ENCODE measurements at places on chromosomes 3 and 15.

DNA sequence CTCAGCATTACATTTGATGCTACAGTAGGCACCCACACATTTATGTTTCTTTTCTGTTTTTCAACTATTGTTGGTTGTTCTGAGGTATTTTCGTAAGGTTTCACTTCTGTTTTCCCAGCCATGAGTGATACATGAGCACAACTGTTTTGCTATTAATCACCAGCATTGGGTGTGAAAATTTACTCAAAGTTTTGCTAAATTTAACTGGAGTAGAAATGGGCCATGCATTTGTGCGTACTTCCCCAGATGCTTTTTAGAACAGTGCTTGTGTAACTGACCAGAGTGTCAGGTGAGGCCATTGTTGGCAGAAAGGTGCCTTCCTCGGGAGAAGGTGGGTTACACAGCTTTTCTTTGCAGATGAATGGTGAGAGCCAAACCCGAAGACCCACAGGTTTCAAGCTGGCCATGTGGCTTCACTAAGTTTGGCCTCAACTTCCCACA lies 70.4 kb downstream of the ST6GAL1 start:
- DNase-seq, result no peak

- DNase-seq, result no peak
Measured at GRCh38 chr15:74542166-74543042, 1.4 kb downstream of the ARID3B start.

GRCh38 chr15:77042245-77042919 lies 28.5 kb downstream of the TSPAN3 start:
- DNase-seq, result no peak

GRCh38 chr3:25520926-25521559 lies 93.0 kb downstream of the RARB start:
- no peak for DNase-seq

GRCh38 chr3:39176025-39176714 lies 16.2 kb downstream of the XIRP1 start:
- DNase-seq, result no peak

DNA sequence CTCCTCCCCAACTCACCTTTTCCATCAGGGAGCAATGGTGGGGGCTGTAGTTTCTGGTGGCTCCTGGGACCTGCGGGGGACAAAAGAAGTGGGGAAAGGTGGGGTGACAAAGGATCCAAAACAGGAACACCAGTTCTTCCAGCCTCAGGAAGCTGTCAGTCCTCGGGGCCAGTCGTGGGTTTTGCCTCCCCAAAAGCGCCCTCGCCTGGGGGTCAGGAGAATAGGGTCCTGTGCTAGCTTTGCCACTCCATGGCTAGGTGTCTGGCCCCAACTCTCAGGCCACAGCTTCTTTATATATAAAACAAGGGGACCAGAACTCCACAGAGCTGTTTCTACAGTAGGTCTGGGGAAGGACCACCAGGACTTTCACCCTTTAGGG lies 4.0 kb downstream of the CCDC9B start:
- DNase-seq, result no peak

DNA sequence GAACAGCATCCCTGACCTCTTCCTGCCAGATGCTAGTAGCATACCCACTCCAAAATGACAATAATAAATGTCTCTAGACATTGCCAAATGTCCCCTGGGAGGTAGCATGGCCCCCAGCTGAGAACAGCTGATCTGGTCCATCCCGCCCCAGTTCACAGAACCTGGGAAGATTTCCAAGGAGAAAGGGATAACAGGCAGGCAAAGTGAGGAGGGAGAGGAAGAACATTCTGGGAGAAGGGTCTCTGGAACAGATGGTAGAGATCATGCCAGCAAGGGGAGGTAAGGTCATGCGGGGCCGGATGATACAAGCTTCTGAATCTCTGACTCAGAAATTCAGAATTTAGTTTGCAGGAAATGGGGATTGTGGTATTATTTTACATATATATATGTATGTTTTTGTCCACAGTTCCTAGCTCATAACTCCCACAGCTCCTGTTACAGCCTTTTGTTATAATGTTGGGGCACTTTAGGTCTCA lies 192.7 kb downstream of the SUCLG2 start:
- DNase-seq, result no peak

DNA sequence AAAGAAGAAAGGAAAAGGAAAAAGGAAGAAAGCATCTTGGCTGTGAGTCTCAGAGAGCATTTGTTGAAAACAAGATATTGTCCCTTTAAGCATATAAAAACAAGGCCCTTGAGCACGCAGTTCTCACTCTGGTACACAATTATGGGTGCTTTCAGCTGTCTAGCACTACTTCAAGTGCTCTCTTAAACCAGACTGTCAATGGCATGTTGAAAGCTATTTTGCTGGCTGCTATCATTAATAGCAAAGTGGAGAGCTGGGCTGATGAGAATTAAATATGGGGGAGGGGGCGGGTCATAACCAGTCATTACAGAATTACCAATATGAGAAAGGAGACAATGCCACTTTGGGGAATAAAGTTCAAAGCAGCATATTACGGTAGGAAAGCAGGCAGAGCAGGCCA lies 9.3 kb downstream of the TLE3 start:
- no peak for DNase-seq

GRCh38 chr3:18739099-18739433 lies 313.9 kb upstream of the SATB1 start:
- no peak for DNase-seq

DNA sequence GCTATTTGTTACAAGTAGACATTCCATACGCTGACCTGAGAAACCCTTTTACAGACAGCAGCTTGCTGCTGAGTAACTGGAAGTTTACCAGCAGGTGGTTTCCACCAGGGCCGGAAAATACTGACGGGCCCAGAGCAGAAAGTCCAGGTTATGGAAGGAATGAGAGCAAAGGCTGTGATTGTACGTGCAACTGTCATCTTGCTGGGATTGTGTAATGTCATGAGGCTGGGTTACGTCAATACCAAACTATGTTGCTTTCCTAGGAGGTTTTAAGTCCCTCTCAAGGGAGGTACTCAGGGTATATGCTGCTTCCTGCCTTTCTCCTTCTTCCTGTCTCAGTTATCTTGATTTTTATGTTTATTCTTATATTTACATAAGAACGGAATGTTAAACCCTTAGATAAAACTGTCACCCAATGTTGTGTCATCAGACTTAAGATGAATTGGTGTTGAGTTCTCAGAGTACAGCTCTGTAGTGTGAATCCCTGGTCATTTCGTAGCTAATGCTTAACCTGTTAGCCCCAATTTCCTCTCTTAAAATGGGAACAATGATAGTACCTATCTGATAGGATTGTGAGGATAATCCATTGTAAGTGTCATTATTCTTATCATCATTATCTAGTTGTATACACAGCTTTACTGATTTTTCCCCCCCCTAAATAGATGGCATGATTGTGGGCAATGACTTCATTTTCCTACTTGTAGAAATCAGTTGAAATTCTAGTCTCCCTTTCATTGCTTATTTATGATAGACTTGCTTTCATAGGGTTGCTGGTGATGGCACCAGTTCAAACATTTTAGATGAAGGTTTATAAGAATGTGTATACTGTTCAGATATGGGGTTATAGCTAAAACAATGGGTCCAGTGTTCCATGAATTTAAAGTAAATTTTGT lies 101.4 kb downstream of the FNDC3B start:
- DNase-seq, result no peak

DNA sequence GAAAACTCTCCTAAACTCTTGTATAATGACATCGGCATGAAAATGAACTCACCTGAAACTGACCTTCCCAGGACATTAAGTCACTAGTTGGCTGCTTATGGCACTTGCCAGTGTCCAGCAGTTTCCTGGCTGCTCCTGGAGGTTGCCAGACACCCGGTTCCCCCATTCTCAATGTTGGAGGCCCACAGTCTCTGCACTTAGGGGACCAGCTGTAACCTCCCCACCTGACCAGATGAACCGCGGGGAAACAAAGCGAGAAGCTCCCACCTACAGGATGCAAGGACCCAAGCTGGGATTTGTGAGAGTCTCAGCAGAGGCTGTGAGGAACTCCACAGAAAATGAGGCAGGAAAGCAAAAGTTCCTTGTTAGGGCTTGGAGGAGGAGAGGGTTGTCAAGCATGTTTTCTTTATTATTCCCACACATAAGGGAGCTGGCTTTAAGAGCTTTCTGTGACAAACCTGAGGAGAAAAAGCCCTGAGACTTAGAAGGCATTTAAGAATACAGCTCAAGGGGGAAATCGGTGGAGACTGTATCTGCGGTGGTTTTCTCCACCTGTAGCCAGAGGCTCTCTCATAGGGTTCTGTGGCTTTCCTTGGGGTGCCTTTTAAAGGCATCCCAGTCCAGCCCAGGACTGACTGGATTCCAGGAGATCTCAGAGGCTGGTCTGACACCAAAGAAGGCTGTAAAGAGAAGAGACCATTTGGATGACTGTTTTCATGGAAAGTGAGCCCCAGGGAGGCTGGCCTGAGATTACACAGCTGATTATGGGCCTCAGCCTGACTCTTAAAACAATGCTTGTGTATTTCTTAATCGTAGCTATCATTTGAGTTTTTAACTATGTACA lies 4.6 kb downstream of the TPM1 start:
- no peak for DNase-seq

DNA sequence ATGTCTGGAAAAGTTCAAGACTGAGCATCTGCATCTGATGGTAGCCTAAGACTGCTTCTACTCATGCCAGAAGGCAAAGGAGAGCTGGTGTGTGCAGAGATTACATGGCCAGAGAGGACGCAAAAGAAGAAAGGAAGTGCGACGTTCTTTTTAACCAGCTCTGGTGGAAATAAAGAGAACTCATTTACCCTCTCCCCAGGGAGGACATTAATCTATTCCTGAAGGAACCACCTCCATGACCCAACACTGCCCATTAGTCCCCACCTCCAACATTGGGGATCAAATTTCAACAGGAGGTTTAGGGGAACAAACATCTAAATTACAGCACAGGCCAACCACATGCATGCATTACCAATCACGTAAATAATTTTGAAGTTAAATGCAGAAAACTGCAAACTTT lies 1.5 kb upstream of the NCK1 start:
- no peak for DNase-seq

GRCh38 chr15:74537736-74538135 lies 3.3 kb upstream of the ARID3B start:
- DNase-seq, result no peak

- no peak for DNase-seq
Measured at GRCh38 chr15:101244889-101245668, 6.8 kb downstream of the CHSY1 start.

GRCh38 chr15:92400573-92400972 lies 6.9 kb downstream of the ST8SIA2 start:
- DNase-seq, result no peak

DNA sequence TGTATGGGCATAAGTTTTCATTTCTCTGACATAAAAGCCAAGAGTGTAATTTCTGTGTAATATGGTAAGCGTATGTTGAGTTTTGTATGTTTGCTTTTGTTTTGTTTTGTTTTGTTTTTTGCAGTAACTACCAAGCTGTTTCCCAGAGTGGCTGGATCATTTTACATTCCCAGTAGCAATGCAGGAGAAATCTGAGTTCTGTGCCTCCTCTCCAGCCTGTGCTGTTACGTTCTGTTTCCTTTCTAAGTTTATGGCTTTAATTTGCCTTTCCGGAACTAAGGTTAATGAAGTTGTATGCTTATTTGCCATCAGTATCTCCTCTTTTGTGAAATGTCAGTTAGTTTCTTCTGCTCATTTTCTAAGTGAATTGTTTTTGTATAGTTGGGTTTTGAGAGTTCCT lies 307.8 kb downstream of the GABRG3 start:
- no peak for DNase-seq

- DNase-seq, result no peak
Measured at GRCh38 chr3:189138901-189139610, 32.7 kb upstream of the TPRG1 start.

- DNase-seq, result no peak
Measured at GRCh38 chr3:52372822-52373504, 56.8 kb downstream of the DNAH1 start.

DNA sequence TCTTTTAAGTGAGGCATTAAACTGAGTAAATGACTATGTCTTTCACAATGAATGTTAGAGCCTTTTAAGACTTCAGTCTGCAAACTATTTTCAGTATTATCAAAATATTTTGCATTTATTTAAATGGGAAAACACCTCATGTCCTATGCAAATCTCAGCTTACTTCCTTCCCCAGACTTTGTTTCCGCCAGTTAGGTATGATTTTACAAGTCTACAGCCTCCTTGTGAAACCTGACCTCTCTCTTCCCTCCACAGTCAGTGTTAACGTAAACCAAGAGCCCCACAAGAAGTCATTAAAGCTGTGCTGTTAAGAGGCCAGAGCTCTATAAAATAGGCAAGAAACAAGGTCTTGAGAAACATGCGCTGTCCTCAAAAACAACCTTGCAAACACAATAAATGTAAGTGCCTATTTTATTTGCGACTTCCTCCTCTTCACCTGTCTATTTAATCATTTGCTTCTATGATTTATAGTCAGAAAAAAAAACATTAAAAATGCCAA lies 48.3 kb downstream of the PRTG start:
- no peak for DNase-seq

- no peak for DNase-seq
Measured at GRCh38 chr15:65006876-65007275, 17.2 kb upstream of the SPG21 start.

DNA sequence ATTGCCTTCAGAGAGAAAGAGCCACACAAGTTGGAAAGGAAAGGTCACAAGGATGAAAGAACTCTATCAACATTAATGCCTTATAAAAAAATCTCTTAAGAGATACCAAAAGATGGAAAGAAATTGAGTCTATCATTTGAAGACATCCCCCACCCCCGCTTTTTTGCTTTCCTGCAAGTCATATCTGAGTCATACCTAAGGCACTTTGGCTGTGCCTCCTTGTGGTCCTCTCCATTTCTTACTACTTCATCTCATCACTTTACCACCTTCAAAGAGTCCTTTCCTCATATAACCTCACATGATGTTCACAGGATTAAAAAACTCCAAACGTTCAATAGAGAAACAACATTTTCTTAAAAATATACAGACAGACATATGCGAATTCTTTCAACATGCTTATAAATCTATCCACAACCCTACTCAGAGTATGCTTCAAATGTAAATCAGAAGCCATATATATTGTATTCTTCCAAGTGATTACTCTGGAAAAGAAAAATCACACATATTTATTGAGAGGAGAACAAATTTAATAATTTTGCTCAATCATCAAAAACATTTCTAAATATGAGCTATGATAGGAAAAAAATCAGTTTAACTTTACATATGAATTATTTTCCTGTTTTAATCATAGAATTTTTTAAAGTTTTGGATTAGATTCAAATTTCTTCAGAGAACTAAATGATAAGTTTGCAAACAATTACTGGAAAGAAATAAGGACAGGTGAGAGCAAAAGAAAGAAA lies 1003.9 kb upstream of the CFAP20DC start:
- DNase-seq, result no peak

DNA sequence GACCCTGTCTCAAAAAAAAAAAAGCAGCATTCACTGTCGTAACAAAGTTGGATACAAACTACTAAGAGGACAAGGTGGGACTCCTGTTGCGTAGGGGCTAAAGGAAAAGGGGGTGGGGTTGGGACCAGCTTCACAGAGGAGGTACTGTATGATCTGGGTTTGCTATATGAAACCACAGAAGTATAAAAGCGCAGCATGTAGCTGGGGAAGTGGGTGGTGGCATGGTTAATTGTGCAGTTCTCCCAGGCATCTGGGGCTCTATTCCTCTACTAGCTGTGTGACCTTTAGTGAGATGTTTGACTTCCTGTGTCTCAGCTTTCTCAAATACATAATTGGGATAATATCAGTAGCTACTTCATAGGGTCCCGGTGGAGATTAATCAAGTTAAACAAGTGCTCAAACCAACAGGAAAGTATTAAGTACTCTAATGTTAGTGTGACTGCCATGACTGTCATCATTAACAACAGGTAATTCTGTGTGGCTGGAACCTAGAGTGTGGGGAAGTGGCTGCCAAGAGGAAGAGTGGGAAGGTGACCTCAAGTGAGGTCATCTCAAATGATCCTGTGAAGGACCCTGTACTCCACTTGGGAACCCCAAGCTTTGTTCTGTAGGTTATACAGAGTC lies 11.5 kb downstream of the PARP16 start:
- DNase-seq, result no peak

GRCh38 chr3:99855900-99856299 lies 38.2 kb downstream of the CMSS1 start:
- no peak for DNase-seq

All from stimulated activated CD8-positive, alpha-beta memory T cell treated with anti-CD3 and anti-CD28 coated beads, Interleukin-15, amount 100 ng/mL, for 1 hour (primary cell).